ENCODE measurements at places on chromosomes 6 and 20.
A peak's percentile ranks its signal among the peaks of the same experiment; 100 is the strongest.

DNA sequence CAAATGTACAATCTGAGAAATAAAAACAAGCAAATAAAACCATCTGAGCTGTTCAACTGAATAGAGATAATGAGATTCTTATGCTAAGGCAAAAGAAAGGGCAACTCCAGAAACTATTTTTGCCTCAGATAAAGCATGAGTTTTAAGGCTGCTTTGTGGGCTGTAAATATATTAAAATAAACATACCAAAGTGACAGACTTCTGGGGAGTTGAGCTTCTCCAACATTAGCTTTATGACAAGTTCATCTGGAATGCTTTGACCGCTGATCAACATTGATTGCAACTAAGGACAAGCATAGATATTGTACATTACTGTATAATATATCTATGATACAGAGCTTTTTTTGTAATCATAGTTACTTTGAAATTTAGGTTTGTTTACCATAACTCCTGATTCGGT lies 19.3 kb downstream of the AK9 start:
- DNase-seq, result no peak

DNA sequence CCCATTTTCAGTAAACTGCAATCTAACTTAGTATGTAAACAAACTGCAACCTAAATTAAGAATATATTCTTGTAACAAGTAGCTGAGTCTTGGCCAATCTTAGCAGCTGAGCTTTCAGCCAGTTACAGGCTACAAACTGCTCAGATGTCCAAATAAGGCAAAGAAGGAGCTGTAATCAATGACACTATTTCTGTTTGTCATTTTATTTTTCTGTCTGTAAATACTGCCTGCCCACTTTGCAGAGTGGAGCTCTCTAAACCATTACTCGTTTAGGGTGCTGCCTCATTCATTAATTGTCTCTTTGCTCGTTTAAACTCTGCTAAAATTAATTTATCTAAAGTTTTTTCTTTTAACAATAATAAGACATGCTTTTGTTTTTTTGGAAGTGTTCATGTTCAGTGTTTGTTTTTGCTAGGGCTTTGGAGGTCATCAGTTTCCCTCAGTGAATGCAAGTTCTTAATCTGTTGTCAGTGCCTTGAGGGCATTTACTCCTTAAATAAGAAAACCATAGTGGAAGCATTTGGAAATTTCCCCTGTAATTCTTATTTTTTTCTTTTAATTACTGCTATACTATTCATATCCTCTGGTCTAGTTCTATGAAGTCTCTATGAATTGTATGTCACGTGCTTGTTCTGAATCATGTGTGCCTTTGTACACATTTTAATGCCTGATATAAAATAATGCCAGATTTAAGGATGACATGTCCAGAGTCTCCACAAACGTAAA lies 3.6 kb upstream of the PRL start:
- no peak for DNase-seq

- peak; percentile 6 for DNase-seq
Observed at GRCh38 chr6:16277101-16277981, 39.0 kb downstream of the GMPR start.

GRCh38 chr6:7106752-7107577 lies 796 bp upstream of the RREB1 start:
- DNase-seq, result peak; percentile 72

DNA sequence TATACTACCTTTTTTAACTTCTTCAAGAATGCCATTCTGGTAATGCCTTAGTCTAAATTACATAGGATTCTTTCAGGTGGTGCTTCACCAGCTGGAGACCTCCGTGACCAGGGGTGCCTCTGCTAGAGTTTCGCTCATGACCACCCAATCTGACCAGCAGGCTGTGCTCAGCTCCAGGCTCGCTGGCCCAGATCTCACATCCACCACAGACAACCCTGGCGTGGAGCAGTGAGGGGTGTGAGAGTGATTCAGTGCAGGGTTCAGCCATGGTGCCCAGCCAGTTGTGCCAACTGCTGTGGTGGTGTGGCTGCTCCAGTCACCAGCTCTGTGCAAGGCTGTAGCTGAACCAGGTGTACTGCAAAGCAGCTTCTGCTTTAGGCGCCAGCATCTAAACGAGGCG lies 198.6 kb downstream of the MMUT start:
- DNase-seq, result no peak

- DNase-seq, result no peak
Observed at GRCh38 chr6:22445946-22446345, 123.4 kb upstream of the HDGFL1 start.

DNA sequence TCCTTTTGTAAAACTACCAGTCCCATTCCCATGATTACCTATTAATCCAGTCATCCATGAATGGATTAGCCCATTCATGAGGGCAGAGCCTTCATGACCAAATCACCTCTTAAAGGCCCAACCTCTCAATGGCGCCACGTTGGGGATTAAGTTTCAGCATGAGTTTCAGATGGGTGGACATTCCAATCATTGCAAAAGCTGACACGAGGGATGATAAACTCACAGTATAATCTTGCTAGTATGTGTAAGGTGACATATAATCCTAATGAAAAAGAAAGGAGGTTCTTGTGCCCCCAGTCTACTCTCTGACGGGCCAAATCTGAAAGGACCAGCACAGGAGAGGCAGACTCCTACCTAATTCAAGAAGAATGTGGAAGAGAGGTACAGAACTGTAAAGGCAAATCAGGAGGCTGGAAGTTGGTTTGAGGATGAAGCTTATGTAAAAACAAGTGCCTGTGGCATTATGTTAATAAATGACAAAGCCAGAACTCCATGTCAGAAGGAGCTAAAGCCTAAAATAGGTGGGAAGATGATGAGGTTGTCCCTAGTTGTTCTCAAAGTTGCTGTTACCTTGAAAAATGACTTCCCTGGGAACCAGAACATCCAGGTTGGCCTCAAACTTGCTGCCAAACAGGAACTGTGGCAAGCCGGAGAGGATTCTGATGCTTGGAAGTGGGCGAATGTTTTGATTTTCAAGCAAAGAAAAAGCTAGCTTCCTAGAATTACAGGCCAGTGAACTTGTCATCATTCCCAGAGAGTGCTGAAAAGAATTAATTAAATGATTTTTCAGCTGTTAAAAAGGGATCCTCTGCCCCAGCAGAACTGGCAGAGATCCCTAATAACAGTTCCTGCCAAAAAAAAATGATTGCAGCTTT lies 106.5 kb upstream of the TIAM2 start:
- no peak for DNase-seq

DNA sequence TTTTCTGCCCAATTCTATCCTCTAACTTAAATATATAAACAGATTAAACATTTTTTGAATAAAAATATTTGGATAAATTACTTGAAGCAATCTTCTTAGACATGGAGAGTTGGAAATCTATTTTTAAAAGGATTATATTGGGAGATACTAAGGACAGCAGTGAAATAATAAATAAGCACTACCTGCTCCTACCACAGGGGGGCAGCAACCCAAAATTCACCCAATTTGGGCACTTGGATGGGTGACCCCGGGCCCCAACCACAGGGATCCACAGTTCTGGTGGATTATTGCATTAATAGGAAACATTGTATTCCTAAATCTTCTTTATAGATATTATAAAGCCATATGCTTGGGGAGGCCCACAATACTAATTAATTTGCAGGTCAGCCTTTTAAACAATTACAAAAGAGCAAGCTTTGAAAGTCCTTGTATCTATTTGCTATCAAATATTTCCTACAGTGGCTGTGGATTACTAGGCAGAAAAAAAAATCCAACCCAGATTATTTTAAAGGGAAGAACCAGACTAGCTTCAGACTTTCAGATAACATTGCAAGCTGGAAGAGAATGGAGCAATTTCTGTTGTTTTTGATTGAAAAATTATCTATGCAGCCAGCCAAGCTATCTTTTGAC lies 66.4 kb upstream of the PDE10A start:
- no peak for DNase-seq

DNA sequence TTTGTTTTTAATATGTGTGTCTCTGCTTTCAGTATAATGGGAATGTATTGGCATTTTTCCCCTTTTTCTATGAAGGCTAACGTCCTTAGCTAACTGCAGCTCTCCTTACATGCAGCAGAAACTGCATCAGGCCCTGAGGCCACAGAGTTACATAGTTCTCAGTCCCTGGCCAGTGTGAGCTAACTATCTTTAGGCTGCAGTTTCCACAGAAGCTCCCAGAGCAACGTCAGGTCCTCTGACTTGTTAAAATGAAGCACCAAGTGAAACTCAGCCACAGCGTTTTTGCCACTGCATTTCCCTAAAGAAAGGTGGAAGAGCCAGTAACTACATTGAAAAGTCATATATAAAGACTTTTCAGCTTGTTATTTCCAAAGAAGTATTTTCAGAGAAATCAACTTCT lies 244.7 kb downstream of the CBLN4 start:
- no peak for DNase-seq

DNA sequence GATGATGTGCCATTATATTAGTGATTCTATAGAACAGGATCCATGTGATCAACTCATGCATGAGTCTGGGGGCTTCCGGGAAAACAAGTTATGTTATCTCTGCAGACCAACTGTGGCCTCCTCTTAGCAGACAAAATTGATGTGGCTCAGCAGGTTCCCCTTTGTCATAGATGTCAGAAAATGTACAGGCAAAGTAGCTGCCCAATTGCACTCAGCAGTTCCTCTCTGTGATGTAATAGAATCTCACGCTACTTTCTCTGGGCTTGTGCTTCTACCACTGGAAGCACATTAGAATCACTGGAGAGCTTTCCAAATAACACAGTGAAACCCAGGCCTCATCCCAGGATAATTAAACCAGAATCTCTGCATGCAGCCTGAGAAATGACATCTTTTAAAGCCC lies 253.1 kb downstream of the SLC24A3 start:
- no peak for DNase-seq

GRCh38 chr6:8953310-8953709 lies 518.0 kb upstream of the SLC35B3 start:
- DNase-seq, result no peak

- DNase-seq, result peak; percentile 61
Observed at GRCh38 chr6:41298785-41299502, 12.5 kb upstream of the TREM1 start.

- no peak for DNase-seq
Observed at GRCh38 chr6:106927531-106928398, 46.8 kb downstream of the CD24 start.

DNA sequence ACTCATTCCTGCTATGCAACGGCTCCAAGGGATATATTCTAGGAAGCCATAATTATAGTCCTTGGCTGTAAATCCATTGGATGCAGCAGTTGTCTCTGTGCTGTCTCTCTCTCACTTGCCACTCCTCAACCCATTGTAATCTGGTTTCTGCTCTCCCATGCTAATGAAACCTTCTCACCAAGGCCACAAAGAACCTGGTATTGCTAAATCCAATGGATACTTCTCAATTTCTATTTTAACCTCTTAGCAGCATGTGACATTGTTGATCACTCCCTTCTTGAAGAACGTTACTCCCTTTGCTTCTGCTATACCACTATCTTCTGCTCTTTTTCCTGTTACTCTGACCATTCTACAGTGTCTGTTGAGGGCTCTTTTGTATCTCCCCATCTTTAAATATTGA lies 39.8 kb upstream of the GCLC start:
- DNase-seq, result no peak

- DNase-seq, result no peak
Observed at GRCh38 chr6:4806337-4806725, 30.1 kb downstream of the CDYL start.

DNA sequence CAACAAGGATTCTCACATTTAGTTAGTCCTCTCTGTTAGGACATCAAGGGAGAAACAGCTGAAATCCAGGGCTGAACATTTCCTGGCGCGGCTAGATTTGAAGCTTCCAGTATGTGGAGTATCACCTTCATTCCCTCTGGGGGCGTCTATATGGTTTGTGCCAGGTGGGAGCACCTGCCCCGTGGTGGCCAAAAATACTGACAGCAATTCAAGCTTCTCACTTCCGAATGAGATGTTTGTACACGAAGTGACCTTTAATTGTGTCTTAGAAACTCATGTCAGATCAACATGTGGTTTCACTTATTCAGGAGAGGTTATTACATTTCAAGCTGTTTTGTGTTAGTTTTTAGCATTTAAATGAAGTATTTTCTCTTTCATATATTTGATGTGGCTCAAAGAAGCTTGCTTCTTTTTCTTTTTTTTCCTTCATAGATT lies 67.3 kb upstream of the ZNF217 start:
- no peak for DNase-seq

DNA sequence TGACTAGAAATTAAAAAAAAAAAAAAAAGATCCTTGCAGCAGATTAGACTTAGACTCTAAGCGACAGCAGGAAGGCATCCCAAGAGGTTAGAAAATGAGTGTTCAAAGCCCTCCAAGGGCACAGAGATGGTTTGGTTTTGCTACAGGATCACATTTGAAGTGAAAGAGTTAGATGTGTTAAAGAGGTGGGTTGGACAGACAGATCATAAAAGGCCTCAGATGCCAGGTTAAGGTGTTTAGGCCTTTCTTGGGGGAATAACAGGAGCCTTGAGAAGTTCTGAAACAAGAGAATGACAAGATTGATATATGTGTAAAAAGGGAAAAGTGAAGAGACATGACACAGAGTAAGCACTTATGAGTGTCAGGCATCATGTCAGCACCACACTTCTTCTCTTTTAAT lies 107.5 kb downstream of the FYN start:
- no peak for DNase-seq

- DNase-seq, result peak; percentile 2
Observed at GRCh38 chr20:13684566-13685222, 46.0 kb upstream of the TASP1 start.

- DNase-seq, result no peak
Observed at GRCh38 chr6:89138173-89138572, 7.7 kb upstream of the PM20D2 start.

DNA sequence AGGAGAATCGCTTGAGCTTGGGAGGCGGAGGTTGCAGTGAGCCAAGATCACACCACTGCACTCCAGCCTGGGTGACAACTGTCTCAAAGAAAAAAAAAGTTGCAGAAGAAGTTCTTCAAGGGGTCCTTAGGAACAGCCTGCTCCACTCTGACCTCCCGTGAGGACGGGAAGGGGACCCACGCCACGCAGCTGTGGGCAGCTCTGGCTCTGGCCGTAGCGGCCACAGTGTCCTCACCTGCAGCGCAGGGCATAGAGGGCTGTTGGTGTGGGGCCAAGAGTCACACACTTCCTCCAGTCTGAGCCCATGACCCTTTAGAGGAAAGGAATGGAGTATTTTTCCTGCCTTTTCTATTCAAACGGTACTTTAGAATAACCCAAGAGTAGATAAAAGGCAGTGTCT lies 5.4 kb downstream of the NTSR1 start:
- DNase-seq, result no peak

GRCh38 chr6:32522302-32523047 lies 7.6 kb downstream of the HLA-DRB5 start:
- no peak for DNase-seq

DNA sequence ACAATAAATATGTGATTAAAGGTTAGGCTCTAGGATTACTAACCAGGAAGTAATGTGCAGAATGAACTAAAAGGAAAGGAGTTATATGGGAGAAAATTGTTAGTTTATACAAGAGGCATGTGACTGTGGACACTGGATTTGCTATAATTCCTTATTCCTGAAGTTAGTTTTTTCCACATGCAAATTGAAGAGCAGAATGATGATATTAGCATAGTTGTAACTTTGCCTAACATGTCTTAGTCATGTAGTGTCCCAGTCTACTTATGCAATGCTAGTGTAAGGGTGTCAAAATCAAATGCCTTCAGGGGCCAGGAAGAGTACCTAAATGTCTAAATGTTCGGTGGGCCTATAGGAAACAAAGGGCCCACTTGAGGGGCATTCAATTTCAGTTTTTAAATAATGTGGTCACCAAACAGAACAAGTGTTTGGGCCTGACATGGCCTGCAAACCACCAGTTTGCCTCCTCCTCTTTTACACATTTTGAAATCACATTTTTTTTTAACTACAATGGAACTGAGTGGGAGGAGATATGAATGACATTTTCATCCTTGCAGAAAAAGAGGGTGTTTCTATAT lies 28.0 kb upstream of the CEP85L start:
- no peak for DNase-seq

Data from CD4-positive, alpha-beta T cell treated with Interleukin-1 beta for 1 hour (primary cell).